ENCODE measurements at places on chromosomes 7 and 10. TPM values are rescaled to one million over a fixed set of nuclear protein-coding genes. Genes with fewer than 3 reads are reported as not detected.

DNA sequence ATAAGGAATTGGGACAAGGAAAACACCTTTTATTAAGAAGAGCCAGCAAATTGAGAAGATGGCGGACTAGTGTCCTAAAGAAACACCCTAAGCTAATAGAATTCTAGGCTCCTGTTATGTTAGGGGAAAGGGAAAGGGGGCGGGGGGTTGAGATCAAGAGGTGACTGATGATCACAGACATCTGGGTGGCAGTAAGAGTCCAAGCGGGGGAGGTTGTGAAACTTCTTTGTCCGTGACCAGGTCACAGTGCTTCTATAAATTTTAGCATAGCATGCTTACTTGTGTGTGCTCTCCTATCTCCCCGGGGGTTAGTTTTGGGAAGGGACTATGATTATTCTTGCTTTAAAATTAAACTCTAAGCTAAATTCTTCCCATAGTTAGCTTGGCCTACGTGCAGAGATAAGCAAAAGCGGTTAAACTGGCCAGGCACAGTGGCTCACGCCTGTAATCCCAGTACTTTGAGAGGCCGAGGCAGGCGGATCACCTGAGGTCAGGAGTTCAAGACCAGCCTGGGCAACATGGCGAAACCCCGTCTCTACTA is 262.1 kb downstream of the SKIDA1 start:
- DNase-seq, result no peak

DNA sequence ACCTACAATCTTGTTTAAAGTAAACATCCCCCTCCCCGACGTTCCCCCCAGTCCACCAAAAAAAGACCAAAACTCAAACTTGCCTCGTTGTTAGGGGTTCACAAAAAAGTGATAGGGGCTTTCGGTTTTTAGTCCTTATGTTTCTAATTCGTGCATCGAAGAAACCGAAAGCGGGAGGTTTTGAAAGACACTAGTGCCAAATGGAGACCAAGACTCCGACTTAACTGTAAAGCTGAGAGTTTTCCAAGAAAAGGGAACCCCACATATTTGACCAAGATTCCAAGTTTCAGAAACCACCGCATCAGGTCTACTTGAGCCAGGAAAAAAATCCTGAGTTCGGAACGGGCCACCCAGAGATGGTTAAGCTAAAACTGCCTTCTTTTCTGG is 534 bp downstream of the PSMA2 start:
- no peak for DNase-seq

DNA sequence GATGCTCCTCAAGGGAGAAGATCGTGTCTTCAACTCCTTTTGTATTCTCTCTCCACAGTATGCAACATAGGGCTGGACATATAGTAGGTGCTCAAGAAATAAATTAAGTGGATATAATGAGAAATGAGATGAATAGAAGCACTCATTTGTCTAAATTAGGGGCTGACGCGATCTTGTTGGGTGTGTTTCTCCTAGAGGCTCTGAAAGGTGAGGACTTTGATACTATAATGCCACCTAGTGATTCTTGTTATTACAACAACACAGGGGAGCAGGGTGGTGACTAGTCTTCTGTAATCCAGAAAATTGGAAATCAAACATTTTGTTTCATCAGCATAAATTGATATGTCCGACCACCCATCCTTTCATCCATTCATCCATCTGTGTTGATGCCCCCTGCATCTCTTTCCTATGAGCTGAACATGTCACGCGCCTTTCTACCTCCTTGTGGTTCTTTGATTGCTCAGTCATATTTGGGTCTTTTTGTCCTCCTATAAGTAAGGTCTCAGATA is 3.5 kb upstream of the CFAP58 start:
- peak; percentile 83 for DNase-seq

DNA sequence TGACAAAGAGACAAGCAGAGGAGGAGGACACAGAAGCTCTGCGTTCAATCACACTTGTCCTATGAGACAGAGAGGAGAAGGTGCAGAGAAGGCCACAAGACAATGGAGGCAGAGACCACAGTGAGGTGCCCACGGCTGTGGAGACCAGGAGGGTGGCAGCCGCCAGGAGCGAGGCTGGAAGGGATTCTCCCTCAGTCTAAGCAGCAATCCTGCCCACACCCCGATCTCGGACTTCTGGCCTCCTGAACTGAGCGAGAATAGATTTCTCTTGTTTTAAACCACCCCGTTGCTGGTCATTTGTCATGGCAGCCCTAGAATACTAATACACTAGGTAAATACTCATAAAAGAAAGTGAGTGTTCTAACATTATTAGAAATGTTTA is 92.1 kb downstream of the CYTH3 start:
- no peak for DNase-seq

DNA sequence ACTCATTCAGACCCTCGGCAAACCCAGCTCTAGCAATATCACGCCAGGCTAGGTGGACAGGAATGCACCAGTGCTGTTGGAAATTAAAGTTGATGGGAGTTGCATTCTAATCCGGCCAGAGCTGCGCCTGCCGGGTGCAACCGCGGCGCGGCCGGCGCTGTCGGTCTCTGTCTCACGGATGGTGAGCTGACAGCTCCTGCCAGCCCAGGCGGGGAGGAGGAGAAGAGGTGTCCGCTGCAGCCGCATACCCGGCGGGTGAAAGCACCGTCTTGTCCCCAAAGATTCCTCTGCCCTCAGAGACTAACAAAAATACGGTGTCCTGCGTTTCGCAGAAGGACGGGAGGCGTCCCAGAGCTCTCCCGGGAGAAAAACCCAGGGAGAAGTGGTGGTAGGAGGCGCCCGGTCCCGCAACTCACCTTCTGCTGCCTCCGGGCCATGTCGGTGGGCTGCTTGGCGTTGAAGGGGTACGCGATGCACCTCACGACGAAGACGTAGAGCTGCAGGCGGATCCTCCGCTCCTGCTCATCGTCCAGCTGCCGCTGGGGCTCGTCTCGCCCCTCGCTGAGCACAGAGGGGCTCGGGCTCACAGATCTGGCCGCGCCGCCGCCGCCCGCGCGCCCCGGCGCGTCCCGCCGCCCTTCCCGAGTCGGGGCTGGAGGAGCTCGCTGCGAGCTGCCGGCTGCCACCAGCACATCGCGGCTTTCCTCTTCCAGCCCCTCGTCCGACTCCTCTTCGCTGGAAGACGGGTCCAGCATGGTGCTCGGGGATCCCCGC is 490 bp downstream of the CADPS2 start:
- DNase-seq, result peak; percentile 63

GRCh38 chr7:43849047-43849446 is 20.3 kb downstream of the MRPS24 start:
- no peak for DNase-seq

- no peak for DNase-seq
These were observed 3.6 kb upstream of the MTPN start for GRCh38 chr7:135980665-135981180.

GRCh38 chr7:158473221-158473620 is 114.4 kb downstream of the PTPRN2 start:
- DNase-seq, result no peak

- no peak for DNase-seq
These were observed 319.4 kb upstream of the GALNT17 start for GRCh38 chr7:70812511-70812910.

DNA sequence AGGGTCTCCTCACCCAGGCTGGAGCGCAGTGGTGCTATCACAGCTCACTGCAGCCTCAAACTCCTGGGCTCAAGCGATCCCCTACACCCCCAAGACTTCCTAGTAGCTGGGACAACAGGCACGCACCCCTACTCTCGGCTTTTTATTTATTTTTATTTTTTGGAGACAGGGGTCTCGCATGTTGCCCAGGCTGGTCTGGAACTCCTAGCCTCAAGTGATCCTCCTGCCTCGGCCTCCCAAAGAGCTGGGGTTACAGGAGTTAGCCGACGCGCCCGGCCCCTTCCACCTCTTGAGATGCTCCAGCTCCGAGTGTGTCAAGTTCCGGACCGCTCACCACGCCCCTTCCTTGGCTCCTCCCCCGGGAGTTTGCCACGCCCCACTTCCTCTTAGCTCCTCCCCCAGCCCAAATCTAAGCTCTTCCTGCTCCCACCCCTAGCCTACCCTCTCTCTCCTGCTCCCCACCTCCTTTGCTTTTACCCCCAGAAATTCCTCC is 6.3 kb downstream of the NAT16 start:
- peak; percentile 43 for DNase-seq

DNA sequence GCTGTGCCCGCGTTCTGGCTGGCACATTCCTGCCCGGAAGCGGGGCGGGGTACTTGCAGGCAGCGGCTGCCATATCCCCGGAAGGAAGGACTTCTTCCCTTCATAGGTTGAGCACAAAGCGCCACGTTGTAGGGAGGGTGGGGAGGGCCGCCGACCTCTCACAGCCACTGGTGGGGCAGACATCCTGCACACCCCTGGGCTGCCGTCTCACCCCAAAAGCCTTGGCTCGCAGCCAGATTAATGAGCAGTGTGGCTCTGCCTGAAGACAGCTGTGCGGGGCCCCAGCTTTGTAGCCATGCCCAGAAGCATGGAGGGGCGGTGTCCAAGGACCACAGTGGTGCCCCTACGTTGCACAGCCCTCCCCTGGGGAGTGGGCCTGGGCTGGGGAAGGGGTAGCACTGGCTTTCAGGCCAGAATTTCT is 54.3 kb upstream of the DPYSL4 start:
- DNase-seq, result no peak

DNA sequence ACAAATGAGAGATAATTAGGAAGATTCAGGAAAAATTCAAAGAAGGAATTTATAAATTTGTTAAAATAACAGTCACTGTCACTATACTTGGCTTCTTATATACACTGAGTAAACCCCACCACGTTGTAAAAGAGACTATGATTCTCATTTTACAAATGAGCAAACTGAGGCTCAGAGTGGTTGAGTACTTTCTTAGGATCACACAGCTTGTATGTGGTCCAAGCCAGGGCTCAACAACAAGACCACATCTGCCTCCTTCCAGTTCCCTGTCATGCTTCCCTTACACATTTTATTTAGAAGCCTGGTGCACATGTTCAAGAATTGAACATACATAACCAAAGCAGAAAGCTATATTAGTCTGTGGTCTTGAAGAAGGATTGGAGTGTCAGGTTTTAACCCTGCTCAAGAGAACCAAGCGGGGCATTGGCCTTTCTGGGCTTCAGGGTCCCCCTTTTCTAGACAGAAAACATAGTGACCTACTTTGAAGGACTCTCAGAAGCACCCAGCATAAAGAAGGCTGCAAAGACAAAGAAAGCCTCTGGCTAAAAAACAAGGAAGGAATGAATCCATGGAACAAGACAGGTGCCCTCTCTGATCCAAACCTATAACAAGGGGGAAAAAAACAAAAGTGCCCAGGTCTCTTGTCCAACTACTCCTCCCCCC is 846 bp downstream of the MRLN start:
- DNase-seq, result no peak

DNA sequence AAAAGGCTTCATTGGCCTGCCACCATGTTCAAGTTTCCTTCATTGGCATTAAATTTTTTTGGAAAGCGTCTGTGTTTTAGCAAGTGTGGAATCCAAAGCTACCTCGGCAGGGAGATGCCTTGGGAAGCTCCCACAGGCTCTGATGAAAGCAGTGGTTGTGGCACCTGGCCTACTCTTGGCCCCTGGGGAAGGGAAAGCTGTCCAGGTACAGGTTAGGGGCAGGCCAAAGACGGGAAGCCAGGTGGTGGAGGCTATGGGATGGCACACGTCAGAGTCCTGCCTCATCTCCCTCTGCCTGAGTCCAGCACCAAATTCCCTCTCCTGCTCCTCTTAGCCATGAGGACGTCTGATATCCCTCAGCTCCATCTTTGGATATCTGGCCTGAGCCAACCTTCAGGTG is 49.7 kb downstream of the C10orf120 start:
- DNase-seq, result no peak

The PPP1R17 gene
- total RNA-seq, result not detected

The PRPF18 gene
- total RNA-seq, result 12.9 TPM

The CDH23 gene
- 0.51 TPM for total RNA-seq

The GUSB gene
- 33.8 TPM for total RNA-seq

The ADAM8 gene
- total RNA-seq, result 6.9 TPM

The TMEM140 gene
- not detected for total RNA-seq

The CFAP69 gene
- total RNA-seq, result 19.2 TPM

The TEX36 gene
- not detected for total RNA-seq

Measured in cardiac muscle cell (in vitro differentiated cells and primary cell).